NCI-H2029 (cell line): ENCODE measurements at places on chromosomes 2 and 18.

GRCh38 chr2:133773854-133774653, 205.8 kb upstream of the NCKAP5 start:
- no peak for DNase-seq

GRCh38 chr2:46170611-46171350, 126.4 kb upstream of the EPAS1 start:
- DNase-seq: no peak

DNA sequence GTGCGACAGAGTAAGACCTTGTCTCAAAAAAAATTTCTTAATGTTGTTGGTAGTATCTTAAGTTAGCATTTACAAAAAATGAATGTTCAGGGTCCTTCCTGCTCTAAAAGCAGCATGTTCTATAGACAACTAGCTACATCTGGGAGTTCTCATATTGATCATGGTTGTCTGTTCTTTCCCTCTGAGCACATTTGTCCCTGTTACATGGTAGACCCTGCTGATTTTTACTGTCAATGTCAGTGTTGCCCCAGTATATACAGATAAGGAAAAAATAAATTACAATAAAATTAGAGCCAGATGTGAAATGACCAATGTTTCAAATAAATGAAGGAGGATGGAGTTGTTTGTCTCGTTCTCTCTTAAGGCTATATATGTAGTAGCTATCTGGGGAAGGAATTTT, 63.2 kb downstream of the KCMF1 start:
- no peak for DNase-seq

GRCh38 chr2:32745675-32746074, 117.8 kb downstream of the TTC27 start:
- no peak for DNase-seq

GRCh38 chr2:63679252-63679855, 90.6 kb downstream of the MDH1 start:
- no peak for DNase-seq

- no peak for DNase-seq
These were observed 519 bp downstream of the TTL start for GRCh38 chr2:112482309-112483041.

- DNase-seq: no peak
These were observed 396.0 kb upstream of the RGPD4 start for GRCh38 chr2:107430596-107431266.

DNA sequence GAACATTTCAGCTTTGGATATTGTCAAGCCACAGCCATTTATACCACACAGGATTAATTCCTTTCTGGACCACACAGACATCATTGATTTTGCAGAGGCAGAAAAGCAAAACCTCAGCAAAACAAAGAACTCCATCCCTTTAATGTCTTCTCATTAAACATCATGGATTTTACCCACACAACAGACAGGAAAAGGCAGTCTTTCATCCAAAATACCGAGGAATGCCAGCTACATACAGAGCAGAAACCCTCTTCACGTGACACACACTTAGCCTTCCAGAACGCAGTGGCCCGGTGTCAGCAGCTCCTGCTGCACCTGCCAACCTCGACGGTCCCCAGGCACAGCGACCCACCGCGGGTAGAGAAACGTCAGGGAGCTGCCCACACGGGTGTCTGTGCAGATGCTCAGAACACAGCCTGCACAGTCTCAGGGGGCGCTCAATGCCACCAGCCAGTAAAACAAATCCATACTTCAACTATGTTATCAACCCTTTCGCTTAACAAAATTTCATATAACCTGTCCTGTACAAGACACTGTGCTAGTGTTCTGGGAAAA, 304.5 kb downstream of the EIPR1 start:
- DNase-seq: no peak

GRCh38 chr2:234911271-234911670, 40.5 kb upstream of the SH3BP4 start:
- no peak for DNase-seq

DNA sequence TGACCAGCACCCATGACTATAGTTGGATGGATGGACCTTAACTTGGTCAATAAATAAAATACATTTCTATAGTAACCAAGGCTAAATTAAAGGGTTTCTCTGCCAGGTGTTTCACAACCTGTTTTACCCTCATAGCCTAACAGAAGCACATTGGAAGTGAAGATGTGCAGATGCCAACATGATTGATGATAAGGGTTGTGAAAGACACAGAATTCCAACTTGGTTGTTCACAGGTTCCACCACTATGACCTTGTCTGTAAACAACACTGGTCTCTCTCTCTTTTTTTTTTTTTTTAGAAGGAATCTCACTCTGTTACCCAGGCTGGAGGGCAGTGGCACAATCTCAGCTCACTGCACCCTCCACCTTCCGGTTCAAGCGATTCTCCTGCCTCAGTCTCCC, 37.5 kb upstream of the PTH2R start:
- DNase-seq: no peak

- no peak for DNase-seq
These were observed 726.4 kb upstream of the SOX11 start for GRCh38 chr2:4965556-4966320.

DNA sequence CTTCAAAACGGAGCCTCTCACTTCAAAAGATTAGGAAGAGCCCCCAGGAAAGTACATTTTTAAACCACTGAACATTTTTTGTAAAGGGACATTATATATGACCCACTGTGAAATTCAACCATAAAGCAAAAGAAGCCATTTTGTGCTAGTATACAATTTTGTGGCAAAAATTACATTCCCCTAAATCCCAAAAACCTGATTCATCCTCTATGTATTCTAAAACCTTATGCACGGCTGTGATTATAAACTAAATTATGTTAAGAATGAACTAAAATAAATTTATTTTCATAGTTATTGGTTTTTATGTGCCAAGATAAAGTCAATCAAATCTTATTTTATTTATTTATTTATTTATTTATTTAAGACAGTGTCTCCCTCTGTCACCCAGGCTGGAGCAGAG, 48.5 kb downstream of the RTN4 start:
- no peak for DNase-seq

DNA sequence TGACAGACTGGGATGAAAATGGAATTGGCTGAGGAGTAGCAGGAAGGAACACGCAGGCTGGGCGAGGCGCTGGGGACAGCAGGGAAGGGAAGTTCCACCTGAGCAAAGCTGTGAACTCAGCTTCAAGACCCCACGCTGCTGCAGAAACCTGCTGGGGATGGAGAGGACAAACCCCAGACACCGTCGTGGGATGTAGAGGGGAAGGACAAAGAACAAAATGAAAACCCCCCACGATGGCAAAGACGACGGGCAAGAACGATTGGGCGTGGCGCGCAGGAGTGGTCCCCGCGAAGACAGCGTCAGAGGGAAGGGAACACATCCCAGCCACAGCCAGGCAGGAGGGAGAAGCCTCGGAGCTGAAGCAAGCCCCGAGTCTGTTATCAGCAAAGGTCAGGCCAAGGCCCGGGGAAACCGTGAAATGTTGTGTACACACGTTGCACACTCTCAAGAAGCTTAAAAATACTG, 222.9 kb downstream of the NDUFA10 start:
- DNase-seq: no peak

DNA sequence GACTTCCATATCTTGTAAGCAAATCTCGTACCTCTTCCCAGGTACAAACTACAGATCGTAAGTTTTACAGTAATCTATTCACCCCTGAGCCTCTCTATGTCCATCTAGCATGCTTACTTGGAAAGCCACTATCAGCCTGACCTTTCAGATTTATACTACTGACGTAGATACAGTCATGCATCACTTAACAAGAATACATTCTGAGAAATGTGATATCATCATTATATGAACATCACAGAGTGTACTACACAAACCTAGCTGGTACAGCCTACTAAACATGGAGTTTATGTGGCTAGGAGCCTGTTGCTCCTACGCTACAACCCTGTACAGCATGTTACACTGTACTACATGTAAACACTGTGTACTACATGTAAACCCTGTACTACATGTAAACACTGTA, 293.2 kb upstream of the ZNF804A start:
- peak; percentile 13 for DNase-seq

GRCh38 chr2:79892123-79892522, 379.3 kb downstream of the CTNNA2 start:
- no peak for DNase-seq

- no peak for DNase-seq
These were observed 338.0 kb downstream of the BCL11A start for GRCh38 chr2:60215386-60215901.

- peak; percentile 28 for DNase-seq
These were observed 3.1 kb downstream of the EGR4 start for GRCh38 chr2:73290049-73290839.

DNA sequence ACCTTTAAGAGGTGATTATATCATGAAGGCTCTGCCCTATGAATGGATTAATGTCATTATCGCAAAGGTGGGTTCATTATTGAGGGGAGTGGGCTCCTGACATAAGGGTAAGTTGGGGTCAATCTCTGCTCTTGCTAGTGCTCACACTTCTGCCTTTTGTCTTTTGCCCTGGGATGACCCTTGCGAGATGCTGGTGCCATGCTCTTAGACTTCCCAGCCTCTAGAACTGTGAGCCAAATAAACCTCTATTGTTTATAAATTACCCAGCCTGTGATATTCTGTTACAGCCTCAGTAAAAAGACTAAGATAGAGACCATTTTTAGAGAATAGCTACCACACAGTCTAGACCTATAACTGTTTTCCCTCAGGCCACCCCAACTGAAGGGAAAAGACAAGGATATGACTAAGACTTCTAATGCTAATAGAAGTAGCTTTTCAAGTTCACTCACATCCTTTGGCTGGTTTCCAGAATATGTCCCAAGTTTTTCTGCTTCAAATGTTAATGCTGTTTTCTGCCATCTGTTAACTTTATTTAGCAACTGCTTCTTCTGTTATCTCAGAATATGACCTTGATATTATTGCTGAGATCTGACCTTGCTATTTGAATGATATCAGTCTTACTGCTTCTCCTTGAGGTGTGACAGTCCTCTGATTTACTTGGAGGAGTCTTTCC, 65.1 kb upstream of the STAM2 start:
- no peak for DNase-seq

DNA sequence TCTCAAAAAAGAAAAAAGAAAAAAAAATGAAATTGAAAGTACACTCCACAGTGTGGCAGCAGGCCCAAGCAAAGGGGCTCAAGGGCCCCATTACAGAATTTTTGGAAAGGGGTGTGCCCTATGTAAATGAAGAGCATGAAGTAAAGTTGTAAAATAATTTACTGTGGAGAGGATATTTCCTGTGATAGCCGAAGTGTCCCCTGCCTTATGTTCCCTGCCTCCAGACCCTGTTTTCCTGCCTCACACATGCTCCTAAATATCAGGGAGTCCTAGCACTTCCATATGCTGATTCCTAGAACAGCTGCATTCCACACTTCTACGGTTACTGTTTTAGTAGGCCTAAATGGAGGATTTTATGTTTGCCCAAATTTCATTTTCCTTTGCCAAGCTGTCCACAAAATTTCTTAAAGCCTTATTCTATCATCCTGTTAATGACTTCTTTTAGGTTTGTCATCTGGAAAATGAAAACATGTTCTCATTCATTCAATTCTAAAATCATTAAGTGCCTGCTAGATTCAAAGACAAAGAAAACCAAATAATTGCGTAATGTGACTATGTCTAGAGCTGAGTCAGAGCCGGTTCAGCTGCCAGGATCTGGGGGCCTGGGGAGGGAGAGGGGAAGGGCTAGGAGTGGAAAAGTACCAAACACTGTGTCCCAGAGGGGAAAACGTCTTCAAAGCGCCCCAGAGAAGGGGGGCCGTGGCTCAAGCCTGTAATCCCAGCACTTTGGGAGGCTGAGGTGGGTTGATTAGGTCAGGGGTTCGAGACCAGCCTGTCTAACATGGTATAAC, 25.9 kb upstream of the IMPA2 start:
- DNase-seq: peak; percentile 58

GRCh38 chr2:158493458-158493857, 36.7 kb downstream of the PKP4 start:
- DNase-seq: peak; percentile 91

DNA sequence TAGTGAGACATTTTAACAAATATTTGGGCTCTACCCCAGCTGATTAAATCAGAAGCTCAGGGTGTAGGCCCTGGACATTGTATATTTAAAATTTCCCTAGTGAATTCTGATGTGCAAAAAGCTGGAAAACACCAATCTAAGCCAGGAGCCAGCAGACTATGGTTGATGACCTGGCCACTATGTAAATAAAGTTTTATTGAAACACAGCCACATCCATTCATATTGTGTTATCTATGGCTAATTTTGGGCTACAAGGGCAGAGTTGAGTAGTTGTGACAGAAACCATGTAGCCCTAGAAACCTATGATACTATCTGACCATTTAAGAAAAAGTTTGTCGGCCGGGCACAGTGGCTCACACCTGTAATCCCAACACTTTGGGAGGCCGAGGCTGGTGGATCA, 86.0 kb upstream of the BARD1 start:
- DNase-seq: no peak

GRCh38 chr18:31250902-31251301, 67.1 kb upstream of the DSG1 start:
- DNase-seq: no peak

DNA sequence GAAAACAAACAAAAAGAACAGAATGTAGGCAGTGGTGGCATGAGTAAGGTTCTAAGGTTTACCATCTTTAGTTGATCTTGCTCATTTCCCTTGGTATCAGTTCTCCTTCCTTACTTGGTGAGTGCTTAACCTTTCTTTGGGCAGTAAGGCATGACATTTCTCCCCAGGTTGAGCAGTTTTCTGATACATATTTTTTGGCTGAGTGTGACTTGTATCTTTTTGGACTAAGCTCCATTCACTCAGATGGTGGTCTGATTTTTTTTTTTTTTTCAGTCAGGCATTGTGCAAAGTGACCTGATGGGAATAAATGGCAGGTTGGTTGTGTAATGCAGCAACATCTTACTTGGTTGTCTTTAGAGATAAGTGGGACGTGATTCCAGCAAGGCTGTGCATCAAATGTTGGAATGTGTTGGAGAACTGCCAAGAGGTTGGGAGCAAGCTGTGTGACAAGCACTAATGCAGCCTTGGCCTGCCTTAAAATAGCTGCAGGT, 15.1 kb downstream of the SPTBN1 start:
- no peak for DNase-seq

DNA sequence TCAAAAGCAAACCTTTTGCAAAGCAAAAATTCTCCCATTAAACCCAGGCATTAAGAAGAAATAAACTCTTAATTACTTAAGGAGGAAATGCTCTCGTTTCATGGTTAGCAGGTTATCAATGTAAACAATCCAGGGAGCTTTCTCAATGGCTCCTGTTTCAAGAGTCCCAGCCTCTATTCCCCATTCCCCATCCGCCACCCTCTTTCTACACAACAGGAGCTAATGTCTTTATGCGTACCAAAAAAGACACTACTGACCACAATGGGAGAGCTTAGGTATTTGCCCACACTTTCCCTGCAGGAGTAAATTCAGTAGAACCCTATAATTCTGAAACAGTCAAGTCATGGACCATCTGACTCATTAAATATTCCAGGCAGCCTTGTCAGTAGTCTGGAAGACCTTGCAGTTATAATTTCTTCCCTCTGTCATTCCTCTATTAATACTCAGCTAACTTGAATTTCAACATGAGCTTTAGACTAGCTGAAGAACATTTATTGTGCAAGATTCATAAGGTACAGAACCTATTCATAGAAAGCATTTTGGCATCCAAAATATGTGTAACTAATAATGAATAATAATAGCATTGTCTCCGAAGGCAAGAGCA, 48.6 kb downstream of the SLC8A1 start:
- no peak for DNase-seq

- DNase-seq: no peak
These were observed 174.2 kb downstream of the MIB1 start for GRCh38 chr18:21914739-21915319.

- no peak for DNase-seq
These were observed 300.7 kb downstream of the SP3 start for GRCh38 chr2:173664513-173664910.
